ENCODE measurements at places on chromosomes 2 and 18.

DNA sequence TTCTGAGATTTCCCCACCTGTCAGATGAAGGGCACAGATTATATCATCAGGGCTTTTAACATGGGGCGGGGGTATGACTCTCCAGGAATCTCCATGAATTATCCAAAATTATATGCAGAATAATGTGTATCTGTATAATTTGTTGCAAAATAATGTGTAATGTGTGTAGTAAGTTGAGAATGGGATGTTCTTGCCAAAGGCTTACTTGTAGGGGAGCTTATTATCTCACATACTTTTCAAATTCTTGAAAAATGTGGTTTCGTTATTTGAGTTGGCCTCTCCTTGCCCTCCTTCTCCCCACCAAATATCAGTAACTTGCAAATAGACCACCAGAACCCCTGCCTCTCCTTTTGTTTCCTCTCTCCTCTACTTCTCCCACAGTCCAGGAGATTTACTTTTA lies 35.6 kb downstream of the UBR3 start:
- DNase-seq, result no peak

DNA sequence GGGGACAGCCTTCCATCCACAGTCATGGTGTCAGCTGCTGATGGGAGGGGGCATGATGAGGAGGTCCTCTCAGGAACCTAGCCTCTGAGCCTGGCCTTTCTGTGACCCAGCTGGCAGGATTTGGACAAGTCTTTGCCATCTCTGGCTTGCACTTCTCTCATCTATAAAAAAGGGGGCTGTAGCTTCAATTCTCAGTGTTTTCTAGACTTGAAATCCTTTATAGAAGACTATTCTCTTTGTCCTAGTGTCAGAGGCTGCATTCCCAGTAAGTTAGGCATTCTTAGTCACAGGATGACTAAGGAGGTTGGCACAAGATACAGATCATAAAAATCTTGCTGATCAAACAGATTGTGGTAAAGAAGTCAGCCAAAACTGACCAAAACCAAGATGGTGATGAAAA lies 958.5 kb downstream of the CNTNAP5 start:
- DNase-seq, result no peak

- no peak for DNase-seq
Observed at GRCh38 chr18:2049986-2050385, 521.3 kb downstream of the METTL4 start.

DNA sequence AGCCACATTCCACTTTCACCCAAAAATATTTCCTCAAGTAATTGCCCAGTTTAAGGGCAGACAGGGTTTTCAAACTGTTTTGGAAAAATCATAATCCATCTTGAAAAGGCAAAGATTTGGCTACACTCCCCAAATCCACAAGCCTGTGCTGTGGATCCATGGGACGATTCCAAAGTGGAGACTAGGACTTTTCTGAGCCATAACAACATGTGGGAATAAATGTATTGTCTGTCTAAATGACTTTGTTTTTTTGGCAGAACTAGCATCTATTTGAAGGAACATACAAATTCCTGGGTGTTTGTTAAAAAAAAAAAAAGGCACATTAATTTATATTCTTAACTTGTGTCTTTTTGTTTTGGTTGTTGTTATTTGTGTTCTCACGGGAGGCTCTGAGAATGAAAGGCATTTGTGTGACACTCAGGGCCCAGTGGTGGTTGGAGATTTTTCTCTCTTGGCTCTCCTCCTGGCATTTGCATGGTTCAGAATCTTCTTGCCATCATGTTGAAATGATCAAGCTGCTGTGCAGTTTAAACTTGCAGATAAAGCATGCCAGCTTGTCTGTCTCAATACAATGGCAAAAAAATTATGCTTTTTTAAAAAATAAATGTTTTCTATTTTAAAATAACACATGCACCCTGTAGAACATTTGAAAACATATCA lies 277.4 kb downstream of the EN1 start:
- no peak for DNase-seq

DNA sequence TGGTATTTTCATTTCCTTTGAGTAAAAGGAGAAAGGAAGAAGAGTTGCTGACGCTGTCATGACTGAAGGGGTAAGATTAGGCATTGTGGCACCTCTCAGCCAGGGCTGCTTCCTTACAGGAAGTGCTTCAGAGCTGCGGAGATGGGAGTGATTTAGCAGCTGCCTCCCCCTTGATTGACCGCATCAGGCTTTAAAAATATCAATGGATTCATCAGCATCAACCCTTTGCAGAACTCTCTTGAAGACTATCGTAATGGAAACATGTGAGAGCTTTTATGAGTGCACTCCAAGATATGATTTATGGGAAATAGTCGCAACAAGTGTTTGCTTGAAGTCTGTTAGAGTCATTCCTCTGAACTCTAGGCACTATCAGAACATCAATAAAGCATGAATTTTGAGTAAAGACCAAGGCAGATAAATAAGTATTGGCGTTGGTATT lies 141.1 kb downstream of the CSRNP3 start:
- no peak for DNase-seq

DNA sequence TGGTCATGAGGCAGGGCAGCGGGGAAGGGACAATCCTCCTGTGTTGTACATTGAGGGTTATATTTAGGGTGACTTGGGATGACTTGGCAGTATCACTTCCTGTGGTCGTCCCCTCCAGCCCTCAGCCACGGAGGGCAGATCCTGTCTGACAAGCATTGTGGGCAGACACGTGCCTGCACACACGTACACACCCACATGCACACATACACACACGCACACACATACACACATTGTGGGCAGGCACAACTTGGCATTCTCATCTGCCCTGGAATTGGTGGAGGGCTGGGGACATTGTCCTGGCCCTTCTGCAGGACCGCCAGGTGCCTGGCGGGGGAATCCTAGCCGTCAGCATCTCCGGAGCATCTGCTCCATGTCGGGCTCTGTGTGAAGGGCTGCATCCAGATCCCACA lies 47.6 kb downstream of the ODC1 start:
- no peak for DNase-seq

DNA sequence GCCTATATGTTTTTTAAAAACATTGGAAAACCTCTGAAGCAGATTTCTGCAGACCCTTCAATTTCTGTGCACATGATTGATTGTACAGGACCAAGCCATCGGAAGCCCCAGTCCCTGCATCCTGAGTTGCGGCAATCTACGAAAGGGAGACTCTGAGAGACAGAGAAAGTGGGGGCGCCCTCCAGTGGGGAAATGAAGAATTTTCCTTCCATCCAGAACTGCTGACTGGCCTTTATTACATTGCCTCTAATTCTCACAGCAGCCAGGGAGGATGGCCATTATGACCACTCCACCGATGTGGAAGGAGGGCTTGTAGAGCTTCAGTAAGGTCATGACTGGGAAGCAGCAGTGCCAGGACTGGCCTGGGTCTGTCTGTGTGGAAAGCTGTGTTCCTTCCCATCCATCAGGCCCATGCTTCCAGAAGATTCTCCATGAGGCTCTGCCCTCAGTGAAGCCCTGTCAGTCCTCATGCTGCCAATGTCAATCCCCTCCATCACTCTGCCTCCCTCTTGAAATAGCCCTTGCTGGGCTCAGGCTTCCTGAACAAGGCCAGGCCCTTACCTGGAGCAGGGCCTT lies 20.0 kb upstream of the RESP18 start:
- peak; percentile 88 for DNase-seq

GRCh38 chr2:20220806-20221554 lies 4.0 kb downstream of the SDC1 start:
- DNase-seq, result no peak

DNA sequence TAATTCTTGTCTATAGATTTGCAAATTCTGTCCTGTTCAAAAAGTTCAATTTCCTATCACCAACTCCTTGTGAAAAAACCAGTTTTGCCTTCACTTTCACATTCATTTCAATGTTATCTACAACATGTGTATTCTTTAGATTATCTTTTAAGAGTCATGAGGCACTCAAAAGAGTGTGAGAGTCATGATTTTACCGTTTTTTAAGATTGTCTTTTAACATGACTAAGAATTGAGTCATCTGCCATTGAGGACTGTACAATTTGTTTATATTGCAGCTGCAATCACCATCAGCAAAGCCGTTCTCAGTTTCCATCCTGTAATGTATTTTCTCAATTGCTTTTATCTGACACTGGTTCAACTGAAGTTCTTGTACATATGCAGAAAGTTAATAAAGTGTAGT lies 275.8 kb downstream of the LNPK start:
- no peak for DNase-seq

- no peak for DNase-seq
Observed at GRCh38 chr2:131076707-131077106, 16.6 kb downstream of the FAM168B start.

- DNase-seq, result no peak
Observed at GRCh38 chr2:169388161-169388560, 25.8 kb upstream of the LRP2 start.

- no peak for DNase-seq
Observed at GRCh38 chr2:58535990-58536389, 294.9 kb upstream of the FANCL start.

DNA sequence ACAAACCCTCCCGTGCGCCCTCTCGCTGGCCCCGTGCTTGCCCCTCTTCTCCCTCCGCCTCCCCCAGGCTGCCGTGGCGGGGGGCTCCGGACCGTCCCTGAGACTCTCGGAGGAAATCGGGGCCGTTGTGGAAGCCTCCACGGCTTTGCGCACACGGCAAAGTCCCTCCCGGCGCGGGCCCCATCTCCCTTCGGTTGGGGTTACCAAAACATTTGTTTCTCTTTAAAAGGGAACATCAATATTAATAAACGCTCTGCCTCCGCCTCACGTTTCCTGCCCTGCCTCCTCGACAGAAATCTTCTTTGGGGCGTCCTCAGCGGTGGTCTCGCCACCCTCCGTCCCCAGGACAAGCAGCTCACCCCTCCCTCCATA lies 3.8 kb downstream of the PAX3 start:
- no peak for DNase-seq

- DNase-seq, result no peak
Observed at GRCh38 chr2:9057939-9058761, 54.7 kb upstream of the MBOAT2 start.

DNA sequence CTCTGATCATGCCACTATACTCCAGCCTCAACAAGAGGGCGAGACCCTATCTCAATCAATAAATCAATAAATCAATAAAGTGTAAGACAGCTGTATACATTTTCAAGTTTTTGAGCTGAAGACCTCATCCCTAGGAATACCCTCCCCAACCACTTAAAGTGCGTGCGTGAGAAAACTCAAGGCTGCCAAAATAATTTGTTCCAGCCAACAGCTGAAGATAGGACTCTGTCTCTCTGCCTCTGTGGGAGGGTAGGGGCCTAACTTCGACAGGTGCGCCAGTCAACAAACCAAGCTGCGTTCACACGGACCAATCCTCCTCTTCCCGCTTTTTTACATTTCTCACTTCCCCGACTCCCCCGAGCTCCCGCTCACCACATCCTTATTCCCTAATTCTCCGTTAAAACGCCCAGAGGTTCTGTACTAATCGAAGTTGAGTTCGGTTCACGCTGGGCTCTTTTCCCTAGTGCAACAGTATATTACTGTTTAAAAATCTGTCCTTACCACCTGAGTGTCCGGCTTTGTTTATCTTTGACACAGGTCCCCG lies 618 bp downstream of the POLR2D start:
- peak; percentile 23 for DNase-seq

DNA sequence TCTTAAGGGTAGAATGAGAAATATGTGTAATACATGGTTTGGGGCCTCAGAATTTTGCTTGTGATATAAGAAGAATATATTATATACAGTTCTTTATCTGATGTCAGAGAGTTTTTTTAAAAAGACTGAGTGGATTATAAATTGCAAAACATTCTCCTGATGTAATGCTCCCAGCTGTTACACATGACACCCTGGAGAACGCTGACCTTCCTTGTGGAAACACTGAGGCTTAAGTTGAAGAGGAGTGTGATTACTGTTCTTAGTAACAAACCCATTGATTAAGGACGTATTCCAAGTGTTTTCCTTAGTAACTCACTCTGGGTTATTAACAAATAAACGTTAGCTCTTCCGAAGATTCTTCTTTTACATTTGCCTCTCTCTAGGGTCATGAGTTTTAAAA lies 1069.3 kb upstream of the CNTNAP5 start:
- DNase-seq, result no peak

DNA sequence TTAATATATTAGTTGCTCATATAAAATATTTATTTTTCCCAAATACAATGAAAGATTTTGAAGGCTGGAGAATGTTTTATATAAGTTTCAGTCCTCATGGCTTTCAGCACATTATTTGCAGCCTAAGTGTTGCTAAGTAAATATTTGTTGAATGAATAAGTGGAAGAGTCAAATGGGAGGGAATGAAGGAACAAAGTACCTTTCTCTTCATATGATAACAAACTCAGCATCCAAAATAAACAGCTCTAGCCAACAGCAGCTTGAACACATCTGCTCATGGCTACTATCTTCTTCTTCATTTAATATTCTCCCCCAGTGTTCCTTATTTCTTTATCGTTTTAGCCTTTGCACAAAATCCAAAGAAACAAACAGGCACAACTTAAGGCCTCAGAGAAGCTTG lies 385.2 kb upstream of the PIK3C3 start:
- DNase-seq, result no peak

- no peak for DNase-seq
Observed at GRCh38 chr2:65388051-65388531, 44.3 kb downstream of the SPRED2 start.

GRCh38 chr2:240836781-240837467 lies 16.9 kb upstream of the KIF1A start:
- no peak for DNase-seq
